ENCODE measurements at places on chromosomes 16 and 17.

DNA sequence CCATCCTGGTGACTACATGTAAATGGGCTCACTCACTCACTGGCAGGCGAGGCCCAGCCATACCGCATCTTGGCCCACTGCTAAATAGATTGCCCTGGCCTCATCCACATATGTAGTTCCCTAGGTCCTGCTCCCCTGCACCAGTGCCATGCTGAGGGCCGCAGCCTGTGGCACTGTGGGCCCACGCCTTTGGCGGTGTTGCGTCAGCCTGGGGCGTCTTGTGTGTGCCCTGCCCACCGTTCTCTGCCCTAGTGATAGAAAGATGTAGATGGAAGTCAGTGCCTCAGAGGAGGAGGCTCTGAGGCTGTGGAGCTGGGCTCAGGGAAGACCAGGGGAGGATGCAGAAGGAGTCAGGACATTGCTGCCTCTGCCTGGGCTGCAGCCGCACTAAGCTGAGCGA is 18.9 kb downstream of the C17orf75 start:
- no peak for DNase-seq

DNA sequence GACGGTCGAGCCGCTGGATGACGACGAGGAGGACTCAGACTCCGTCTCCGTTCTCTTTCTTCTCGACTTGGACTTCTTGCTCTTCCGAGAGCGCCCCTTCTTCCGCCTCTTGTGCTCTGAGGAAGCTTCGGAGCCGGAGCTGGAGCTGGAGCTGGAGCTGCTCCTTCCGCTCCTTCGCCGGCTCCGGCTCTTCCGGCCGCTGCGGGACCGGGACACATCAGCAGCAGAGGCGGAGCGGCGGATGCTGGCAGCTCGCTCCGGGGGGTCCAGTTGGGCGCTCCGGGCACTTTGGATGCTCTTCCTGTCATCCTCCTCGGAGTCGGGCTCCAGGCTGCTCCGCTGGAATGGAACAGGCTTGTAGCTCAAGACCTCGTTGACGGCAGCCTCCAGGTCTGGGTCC is 36.9 kb downstream of the PIPOX start:
- DNase-seq = no peak

DNA sequence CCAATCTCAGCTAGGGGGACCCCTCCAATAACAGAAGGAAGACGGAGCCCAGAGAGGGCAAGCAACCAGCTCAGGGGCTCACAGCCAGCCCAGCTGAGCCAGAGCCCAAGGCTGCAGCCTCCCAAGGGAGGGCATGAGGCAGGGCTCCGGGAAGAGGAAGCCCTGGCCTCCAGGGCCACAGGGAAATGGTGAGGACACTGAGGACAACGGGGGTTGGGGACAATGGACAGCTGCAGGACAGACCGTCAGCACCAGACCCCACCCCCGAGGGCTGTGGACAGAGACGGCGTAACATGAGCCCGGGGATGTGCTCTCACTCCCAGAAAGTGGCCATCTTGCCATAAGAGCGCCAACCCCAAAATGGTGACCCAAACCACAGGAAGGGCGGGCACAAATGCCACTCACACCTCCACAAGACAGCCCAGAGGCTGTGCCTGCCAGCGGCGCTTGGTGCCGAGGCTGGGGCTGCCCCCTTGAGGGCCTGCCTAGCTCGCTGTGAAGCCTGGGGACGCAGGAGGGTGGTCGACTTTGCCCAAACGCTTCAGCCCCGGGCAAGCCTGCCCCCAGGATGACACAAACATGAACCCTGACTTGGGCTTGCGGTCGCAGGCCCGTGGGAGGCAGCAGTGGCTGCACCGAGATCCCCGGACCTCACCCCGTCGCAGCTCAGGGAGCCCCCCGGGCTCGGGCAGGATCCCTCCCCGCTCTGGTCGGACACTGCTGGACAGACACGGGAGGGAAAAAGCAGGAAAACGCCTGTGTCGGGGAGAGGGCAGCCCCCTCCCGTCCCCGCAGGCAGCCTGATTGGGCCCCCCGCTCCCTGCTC is 10.5 kb downstream of the PIMREG start:
- DNase-seq = no peak

GRCh38 chr17:64984181-64984580 is 64.9 kb upstream of the LRRC37A3 start:
- DNase-seq = no peak

DNA sequence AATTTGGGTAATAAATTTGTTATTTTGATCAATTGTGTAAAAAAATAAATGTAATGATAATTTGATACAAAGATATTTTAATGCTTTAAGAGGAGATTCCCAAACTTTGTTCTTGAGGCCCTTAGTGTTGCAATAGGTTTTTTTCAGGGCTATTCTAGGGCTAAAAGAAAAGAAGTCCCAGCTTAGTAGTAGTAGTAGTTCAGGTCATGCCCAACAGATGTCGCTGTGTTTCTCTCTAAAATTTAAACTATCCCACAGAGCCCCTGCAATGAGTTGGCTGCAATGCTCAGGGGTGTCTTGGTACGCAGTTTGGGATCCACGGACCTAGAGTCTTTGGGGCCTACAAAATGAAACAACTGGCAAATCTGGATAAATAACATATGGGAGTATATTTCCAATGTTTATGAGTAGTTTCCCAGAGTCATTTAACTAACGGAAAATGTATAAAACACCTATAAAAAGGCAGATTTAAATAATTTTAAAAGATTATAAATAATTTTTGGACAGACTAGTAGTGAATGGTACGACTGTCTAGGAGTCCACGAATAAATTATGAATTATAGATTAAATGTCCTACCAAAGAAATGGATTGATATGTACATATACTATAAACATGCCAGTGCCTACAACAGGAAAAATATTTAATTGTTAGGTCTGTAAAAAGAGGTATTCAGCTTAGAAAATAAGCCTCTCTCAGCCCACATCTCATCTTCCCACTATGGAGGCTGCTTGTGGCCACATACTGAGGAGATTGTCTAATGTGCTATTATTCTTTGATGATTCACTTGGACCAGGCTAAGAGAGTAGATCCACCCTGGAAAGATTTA is 228.5 kb upstream of the PMFBP1 start:
- DNase-seq = peak; percentile 22

- no peak for DNase-seq
These were observed 97.9 kb upstream of the ZNF750 start for GRCh38 chr17:82937411-82938371.

GRCh38 chr17:48173191-48173984 is 65.8 kb downstream of the SNX11 start:
- DNase-seq = no peak

GRCh38 chr17:16981928-16982327 is 10.0 kb upstream of the TNFRSF13B start:
- DNase-seq = no peak

DNA sequence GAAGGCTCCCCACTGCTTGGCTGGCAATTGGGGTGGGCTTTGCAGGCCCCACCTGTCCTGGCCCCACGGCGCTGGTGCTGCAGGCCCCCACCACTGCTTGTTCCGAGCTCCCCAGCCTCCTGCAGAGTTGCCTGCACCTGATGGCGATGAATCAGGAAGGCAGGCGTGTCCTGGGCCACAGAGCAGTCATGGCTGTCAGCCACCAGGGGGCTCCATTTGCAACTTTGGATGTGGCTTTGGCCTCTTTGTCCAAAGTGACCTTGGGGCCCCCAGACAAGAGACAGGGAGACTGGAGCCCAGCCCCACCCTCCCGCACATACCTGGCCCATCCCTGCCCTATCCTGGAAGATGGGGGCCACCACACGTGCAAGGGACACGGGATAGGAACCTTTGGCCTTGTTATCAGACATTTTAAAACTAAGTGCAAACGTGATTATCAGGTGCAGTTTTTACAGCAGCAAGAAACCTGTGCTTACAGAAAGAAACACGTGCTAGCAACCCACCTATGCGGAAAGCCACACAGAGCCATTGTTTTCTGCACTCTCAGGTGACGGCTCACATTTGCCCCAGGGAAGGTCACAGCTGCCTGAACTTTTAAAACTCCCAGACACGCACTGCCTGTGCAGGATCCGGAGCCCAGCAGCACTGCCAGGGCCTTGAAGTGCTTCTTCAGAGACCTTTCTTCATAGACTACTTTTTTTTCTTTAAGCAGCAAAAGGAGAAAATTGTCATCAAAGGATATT is at the start of gene DNASE1:
TSS of gene DNASE1 (plus strand) at position 443 of the 743 bp plus-strand sequence. CDS start 683 bp downstream, outside the sequence.
- peak; percentile 27 for DNase-seq

- DNase-seq = no peak
These were observed 8.6 kb upstream of the MSLN start for GRCh38 chr16:752007-752312.

- no peak for DNase-seq
These were observed 42.0 kb upstream of the KSR1 start for GRCh38 chr17:27414271-27414670.

DNA sequence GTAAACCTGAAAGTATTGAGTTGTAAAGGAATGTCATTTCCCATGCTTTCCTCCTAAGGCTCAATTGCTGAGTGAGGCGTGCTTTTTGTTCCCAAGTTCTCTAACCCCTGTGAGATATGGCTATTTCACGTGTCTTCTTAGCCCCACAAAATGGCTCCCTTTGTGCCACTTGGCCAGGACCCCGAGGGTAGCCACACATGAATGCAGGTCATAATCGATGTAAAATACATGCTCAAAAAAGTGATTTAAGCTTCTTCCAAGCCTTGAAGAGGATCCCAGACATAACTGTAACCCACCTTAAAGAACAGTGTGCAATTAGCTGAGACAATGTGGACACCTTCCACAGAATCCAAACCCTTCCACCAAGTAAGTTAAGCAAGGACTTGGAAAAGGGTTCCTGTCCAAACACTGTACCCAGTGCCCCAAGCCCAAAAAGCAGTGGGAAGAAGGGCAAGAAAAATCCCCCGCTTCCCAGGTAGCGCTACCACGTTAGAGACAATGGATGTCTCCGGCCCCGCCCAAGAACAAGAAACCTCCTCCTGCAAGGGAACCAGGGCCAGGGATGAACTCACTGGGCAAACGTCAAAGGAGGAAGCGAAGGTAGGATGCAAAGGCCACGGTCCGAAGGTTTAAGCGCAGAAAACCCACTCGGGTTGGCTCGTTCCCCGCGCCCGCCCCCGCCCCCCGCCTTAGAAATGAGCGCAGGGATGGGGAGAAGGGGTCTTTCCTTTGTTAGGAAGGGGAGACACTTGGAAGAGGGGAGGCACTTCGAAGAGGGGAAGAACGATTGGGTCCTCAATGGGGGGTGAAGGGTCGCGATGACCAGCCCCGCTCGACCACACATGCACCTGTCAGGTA is 1.2 kb downstream of the JPT1 start:
- DNase-seq = peak; percentile 36

- DNase-seq = no peak
These were observed 13.8 kb upstream of the KRTAP9-2 start for GRCh38 chr17:41212524-41213169.

DNA sequence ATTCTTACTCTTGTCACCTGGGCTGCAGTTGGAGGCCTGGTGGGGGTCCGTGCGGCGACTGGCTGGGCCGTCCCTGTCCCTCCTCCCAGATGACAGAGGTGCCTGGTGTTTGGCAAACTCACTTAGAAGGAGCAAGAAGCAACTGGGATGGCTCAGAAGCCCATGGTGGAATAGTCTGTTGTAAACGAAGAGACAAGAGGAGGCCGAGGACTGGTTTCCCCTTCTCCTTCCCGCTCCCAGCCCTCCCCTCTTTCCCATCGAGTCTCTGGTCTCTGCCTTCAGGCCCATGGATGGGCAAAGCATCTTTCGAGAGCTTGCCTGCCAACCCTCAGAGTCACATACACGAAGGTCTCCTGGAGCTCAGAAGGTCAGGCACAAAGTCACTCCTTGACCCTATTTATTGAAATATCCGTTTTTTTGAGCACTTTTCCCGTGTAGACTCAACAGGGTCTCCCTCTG is 364.4 kb downstream of the SEC14L1 start:
- DNase-seq = no peak

DNA sequence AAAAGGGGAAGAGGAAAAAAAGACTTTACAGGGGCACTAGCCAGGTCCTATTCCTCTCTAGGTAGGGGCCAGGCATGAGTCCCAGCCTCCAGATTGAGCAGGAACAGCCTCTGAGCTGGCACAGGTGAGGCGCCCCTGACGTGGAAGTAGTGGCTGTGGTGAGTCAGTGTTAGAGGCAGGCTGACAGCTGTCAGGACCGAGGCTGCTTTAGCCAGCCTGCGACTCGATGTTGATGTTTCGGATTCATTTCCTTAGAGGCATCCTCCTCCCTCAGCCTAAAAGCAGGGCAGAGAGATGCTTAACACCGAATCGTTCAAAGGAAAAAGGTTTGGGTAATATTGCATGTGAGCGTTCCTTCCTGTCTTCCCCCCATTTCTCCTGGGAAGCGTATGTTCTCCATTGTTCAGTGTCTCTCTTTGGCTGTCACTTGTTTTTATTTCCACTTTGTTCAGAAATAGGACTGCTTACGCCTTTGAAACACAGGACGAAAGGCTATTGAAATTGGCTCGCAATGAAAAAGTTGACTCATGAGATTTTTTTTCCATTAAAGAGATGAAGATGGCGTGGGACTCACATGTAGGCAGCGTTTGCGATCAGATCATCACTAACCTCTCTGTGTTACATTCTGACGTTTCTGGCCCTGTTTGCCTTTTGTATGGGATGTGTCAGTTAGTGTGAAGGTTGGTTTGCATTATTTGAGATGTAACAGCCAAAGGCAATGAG is 1.3 kb downstream of the KIAA0513 start:
- DNase-seq = no peak

DNA sequence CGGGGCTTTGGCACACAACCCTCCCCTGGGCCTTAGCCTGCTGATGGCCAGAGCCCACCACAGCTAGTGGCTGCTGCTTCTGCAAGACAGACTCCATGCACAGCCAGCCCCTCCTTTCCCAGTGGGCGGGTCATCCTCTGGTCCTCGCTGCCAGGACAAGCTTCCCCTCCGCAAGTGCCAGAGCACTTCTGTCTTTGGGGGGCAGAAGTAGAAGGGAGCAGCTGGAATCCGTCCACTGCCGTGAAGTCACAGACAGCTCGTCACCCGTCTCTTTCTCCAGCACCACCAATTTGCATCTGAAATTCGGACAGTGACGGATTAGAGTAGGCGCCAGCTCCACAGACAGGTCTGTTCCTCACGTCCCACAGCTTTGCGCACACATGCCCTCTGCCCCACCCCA is 31.3 kb upstream of the NAT9 start:
- no peak for DNase-seq

- DNase-seq = no peak
These were observed 19.3 kb downstream of the CRISPLD2 start for GRCh38 chr16:84839054-84839453.

GRCh38 chr17:1010586-1010985 is 13.7 kb downstream of the TIMM22 start:
- no peak for DNase-seq

DNA sequence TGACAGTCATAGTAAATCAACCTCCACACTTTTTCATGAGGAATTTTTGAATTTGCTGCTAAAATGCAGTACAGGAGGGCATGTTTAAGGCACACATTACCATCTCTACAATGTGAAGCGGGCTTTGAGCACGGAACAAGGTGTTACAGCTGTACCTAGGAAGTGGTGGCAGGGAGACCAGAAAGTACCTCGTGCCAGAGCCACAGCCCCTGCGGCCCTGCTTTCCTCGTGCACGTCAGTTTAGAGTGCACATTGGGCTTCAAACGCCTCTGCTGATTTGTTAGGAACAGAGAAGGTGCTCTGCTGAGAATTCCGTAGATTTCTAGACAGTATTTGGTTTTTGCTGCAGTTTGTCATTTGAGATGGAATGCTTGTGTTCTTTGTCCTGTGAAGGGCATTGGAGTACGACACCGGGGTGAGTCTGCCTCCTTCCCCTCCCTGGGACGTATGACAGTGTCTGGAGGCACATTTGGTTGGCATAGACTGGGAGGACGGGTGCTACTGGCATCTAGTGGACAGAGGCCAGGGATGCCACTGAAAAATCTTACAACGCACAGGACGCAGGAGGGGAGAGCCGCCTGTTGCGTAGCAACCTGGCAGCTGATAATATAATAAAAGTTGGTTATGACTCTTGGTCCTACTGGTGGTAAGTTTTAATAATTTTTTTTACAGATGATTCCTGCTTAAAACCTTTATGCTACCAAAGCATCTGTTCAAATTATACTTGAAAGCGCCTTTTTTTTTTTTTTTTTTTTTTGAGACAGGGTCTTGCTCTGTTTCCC is 9.1 kb downstream of the FOXK2 start:
- peak; percentile 58 for DNase-seq

Measured in NCI-H526 treated with DMSO at 0.1 percent for 48 hours (cell line).